ENCODE measurements at places on chromosomes 16 and 17.

DNA sequence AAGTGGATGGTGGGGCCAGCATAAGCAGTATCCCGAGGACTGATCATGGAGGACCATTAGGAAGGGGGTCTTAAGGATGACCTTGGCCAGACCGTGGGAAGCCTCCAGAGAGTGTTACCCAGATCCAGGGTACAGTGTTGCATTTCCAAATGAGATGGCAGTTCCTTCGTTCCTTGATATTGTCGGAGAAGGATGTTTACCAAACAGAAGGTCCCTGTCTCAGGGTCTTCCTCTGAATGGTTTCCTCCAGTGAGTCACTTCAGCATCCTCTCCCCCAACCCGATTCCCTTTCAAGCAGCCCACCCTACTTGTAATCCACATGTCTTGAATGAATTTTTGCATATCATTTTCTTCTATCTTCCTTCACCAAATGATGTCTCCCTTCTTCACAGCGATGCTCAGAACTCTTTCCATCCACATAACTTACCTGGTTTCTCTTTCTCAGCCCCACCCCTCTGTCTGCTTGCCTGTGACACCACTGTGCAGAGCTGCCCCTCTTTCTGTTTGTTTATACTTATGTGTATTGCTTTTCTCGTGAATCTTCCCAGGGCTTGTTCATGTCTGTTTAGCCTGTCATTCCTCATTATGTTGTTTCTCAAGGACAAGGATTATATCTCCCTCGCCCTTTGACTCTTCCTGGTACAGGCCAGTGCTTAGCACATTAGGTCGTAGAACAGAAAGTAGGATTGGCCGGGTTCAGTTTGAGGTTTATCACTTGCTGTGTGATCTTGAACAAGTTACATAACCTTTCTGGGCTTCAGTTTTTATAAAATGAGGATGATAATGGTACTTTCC, 5.7 kb downstream of the GOSR2 start:
- DNase-seq: no peak

- DNase-seq: no peak
Observed at GRCh38 chr16:68117884-68118283, 32.7 kb downstream of the NFATC3 start.

DNA sequence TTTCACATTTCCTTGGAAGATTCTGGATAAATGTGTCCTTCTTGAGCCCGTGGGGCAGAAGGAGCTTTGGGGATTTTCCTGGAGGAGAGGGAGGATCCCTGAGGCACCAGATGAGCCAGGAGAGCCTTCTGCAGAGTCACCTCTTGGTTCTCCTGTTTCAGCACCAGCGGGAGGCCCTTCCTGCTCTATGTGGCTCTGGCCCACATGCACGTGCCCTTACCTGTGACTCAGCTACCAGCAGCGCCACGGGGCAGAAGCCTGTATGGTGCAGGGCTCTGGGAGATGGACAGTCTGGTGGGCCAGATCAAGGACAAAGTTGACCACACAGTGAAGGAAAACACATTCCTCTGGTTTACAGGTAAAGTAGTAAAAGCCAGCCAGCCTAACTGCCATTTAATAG, 77.1 kb downstream of the ARSG start:
- DNase-seq: no peak

- DNase-seq: peak; percentile 21
Observed at GRCh38 chr17:82400830-82401229, 17.3 kb upstream of the HEXD start.

- DNase-seq: no peak
Observed at GRCh38 chr17:41263212-41263611, 2.0 kb upstream of the KRTAP9-6 start.

GRCh38 chr16:78102122-78102660, 2.7 kb downstream of the WWOX start:
- no peak for DNase-seq

DNA sequence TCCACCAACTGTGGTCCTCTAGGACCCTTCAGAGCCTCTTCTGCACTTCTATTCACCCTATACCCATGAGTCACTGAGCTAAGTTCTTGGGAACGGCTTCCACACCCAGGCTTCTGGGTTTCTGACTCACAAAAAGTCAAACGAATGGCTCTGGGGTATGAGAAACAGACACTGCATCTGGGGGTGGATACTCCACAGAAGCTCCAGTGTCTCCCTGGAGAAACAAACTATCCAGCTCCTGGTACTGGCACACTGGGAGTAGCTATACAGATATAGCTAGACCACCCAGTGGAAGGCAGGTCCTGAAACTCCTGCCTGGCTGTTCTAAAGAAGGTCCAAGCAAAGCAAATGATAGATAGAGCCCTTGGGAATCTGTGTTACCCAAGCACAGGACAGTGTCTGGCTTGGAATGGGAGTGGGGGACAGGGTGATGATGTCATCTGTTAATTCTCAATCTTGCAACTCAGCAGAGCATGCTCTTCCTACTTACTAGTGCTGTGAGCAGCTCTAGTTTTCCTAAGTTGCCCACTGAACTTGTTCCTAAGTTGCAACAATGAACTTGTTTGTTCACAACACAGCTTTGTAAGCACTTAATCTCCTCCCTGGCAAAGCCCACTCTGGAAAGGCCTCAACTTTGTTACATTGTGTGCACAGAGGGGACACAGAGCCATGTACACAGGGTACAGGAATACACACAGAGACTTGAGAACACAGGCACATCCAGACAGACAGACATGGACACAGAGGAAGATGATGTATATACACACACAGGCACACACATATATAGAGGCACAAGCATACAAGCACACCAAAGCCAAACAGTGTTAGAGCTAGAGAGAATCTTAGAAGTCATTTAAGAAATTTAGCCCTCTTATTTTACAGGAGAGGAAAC, 6.7 kb downstream of the MMP28 start:
- DNase-seq: no peak

DNA sequence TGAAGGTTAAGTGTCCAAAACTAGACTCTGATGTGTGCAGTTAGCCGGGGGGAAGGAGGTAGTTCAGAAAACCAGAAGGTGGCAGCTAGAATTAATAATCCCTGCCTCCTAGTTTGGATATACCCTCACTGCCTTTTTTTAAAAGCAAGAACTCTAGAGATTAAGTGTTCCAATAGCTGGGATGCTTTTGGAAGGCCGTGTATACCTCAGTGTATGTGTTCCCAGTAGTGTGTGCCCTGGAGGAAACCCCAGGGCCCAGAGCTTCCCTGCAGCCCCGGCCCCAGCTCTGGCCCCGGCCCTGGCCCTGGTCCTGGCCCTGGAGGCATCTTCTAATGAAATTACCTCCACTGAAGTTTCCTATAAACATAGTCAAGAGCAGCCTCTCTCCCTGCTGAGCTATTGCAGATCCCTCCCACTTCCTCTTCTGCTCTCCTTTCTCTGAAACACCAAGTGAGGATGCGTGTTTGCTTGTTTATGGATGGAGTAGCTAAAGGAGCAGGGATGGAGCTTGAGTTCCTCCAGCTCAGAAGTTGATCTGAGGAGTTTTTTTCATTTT, 130.7 kb downstream of the PRKCA start:
- no peak for DNase-seq

DNA sequence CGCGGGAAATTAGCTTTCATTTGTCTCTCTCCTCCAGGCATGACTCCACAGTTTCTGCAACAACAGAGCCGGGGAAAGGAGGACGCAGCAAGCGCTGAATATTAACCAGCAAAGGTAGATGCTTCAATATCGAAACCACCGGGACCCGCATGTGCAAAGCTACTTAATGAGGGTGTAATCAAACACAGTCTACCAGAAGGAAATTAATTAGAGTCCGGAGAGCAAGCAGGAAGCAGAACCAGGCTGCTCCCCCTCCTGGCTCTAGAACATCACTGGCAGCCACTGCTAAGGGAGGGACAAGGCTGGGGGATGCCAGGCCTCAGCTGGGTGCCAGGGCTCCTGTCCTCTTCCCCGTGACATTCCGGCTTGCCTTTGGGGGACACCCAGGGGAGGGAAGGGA, 21.7 kb downstream of the LRRC75A start:
- no peak for DNase-seq

DNA sequence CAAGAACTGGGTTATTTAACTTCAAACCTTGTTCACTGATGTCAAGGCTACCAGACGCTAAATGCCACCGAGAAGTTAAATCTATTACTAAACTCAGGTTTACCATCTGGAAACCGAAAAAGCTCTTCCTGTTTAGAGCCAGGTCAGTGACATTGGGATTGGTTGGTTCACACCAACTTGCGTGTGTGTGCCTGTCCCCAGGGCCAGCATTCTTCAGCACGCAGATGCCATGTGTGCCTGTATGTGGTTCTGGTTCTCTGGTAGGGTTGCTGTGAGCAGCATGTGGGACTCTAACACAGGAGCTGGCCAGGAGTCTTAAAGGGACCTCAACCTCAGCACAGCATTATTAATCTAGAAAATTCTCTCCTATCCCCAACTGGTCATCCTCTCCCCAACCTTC, 18.1 kb upstream of the TBX2 start:
- DNase-seq: no peak

DNA sequence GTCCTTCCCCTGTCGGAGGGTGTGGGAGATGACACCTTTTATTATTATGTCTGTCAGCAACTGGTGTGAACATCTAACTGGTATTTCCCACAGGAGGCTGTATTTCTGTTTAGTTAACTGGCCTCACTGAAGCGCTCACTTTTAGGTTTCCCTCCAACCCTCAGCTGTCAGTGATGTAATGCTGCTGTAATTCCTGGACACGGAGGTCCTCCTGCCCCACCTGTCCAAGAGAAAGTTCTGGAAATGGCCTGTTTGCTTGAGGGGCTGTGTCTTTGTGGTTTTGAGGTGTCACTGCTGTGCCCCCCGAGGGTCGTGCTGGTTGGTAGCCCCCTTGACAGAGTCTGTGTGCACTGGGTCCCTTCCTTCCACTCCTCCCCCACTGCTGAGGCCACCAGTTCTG, 11.5 kb downstream of the KCNJ12 start:
- DNase-seq: no peak

DNA sequence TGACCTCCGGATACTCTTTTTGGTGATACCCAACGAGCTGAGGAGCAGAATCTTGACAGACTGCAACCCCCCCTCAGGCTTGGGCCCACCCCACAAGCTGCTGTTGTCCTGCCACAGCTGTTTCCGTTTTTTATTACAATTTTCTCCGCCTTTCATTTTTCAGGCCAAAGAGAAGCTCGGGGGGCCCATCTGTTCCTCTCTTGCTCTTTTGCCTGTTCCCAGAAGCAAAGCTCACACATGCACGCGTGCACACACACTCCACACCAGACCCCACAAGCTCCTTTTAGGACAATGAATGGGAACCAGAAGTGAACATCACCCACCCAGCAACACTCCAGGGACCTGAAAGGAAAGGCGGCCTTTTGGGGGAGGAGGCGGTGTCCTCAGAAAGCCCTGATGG, 16.3 kb downstream of the SOX9 start:
- DNase-seq: no peak

GRCh38 chr17:66625311-66625767, 209.6 kb upstream of the CACNG5 start:
- no peak for DNase-seq

DNA sequence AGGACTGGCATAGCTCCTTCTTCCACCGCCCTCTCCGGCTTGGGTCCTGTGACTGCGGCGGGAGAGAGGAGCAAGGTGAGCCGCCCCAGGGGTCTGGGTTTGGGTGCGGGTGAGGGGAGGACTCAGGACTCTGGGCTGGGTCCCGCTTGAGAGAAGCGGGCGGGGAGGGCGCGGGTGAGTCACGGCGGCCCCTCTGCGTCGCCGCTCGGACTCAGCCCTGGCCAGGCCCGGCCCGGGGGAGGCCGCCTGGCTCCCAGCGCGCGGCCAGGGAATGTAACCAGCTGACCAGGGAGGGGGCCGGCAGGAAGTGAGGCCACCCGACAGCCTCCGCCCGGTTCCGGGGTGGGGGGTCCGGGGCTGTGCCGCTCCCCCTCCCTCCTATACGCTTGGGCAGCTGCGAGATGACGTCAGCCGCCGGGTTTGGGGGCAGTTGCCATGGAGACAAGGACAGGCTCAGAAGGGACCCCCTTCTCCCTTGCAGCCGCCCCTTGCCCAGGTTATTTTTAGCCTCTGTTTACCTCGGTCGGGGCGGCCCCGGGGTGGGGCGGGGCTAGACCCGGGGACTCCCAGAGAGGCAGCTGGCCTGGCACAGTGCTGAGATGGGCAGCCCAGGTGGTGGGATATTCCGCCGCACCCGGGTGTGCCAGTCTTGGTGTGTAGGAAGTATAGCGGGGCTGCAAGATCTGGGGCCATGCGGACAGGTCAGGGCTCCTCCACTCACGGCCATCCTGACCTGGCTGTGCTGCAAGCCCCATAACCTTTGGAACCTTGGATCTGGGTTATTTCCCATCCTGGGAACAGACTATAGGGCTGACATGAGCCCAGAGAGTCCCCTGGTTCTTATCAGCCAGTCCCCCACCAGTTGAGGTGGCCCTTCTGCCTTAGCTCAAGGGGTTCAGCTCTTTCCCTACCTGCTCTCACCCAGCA, 1.6 kb downstream of the RIPOR1 start:
- no peak for DNase-seq

GRCh38 chr16:9964426-9964825, 217.8 kb downstream of the GRIN2A start:
- no peak for DNase-seq

- DNase-seq: no peak
Observed at GRCh38 chr16:83810901-83811300, 3.1 kb downstream of the HSBP1 start.

DNA sequence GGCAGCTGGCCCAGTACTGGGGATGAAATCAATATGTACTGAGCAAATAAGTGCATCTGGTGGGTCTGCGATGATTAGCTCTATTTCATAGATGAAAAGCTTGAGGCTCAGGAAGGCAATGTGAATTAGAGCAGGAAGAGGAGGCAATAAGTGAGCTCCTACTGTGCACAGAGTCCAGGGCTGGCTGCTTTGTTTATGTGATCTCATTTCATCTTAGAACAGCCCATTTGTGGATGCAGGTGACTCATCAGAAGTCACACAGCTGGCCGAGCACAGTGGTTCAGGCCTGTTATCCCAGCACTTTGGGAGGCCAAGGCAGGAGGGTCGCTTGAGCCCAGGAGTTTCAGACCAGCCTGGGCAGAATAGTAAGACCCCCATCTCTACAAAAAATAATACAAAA, 7.1 kb downstream of the TMEM114 start:
- no peak for DNase-seq

- no peak for DNase-seq
Observed at GRCh38 chr17:75876938-75877751, 1.2 kb downstream of the TRIM47 start.

DNA sequence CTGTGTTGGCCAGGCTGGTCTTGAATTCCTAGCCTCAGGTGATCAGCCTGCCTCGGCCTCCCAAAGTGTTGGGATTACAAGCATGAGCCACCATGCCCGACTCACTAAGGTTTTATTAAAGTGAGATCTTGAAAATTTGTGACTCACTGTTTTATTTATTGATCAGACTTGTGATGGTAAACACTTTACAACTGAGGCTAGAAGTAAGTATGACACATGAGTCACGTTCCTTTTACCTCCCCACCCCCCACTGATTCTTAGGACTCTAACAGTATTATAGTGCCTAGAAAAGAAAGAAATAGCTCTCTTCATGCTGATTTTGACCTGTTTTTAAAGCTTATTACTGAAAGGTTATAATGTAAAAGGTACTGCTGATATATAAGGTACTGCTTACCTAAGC, 160.6 kb downstream of the TANC2 start:
- DNase-seq: no peak

GRCh38 chr17:213286-214105, 32.0 kb upstream of the DOC2B start:
- no peak for DNase-seq
